ENCODE measurements at places on chromosomes 5 and 9. TPM values are rescaled to one million over a fixed set of nuclear protein-coding genes. Genes with fewer than 3 reads are reported as not detected.

The RETREG1 gene
- 40.9 TPM for polyA plus RNA-seq

DNA sequence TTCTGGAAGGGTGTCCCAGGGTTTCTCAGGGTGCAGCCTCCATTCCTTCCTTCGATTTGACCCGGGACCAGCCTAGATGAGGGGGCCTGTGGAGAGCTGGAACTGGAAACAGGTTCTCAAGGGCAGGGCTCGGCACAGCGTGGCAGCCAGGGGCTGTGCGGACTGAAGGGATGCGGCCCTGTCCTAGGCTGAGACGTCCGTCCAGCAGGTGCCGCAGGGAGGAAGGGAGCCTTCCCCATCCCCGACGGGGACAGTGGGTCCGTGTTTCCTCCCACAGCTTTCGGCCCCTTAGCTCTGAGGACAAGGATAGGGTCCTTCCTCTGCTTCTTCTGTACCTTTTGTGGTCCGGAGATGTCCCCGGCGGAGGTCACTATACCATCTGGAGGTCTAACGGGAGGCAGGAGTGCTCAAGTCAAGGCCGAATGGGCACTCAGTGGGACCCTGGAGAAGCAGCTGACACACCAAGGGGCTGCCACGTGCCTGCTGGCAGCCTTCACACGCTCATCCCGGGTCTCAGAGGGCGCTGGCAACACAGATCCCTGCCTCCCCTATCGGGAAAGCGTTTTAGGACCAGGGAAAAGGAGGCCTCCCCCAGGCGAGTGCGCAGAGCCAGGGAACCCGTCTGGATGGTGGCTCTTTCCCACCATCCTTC, 49.9 kb downstream of the USP20 start:
- DNase-seq, result no peak

DNA sequence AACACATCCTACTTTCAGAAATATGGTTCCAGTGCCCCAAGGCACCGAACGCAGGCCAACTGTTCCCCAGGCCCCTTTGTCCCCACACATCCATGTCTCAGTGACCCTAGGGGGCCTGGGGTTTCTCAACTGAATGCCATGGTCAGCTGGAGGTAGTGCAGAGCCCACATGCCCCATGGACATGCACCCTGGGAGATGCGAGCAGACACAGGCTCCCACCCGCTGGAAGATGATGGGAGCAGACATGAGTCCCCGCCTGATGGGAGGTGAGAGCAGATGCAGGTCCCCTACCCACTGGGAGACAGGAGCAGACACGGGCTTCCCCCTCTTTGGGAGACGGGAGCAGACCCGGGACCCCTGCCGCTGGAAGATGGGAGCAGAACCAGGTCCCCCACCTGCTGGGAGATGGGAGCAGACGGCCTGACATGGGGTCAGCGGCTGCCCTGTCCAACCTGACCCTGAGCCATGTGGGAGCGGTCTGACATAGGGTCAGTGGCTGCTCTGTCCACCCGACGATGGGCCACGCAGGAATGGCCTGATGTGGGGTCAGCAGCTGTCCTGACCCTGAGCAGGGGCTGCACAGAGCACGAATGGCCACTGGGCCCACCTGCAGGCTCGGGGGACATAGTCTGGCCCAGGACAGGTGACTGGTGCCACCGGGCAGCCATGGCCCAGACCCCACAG, 18.4 kb downstream of the ZDHHC11B start:
- no peak for DNase-seq

DNA sequence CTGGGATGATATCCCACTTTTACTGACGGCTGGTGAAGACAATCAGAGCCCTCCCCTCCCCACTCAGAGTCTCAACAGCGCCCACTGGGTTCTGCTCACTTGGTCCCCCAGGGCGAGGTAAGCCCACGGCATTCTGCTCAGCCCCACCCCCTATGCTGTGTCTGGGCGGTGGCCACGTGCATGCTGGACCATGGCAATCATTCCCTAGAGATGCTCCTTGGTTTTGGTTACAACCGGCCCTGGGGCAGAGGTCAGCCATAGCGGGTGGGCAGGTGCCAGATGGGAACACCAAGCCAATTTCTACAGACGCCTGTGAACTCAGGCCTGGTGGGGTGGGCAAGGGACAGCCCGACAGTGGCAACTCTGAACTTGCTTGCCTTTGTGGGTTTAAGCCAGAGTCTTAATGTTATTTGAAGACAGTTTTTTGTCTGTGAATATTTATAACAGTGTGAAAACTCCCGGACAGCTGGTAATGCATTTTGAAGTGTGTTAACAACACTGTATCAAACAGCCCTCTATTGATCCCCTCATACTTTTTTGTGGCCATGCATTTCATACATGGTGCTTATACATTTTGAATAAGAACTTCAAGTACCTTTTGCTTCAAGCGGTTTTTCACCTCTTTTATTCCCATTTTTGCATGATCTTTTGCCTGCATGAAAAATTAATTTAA, 94.2 kb downstream of the CRB2 start:
- DNase-seq, result no peak

DNA sequence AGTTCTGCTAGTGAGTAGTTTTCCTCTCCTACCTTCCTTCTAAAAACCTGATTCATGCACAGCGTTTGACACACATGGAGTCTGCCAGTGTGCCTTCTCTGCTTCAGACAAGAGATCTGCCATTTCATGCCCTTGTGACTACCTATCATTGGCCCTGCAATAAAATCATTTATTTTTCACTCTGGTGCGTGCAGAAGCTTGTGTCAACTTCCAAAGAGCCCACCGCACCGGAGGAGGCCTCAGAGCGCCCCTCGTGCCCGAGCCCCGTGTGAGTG, 13.7 kb downstream of the HNRNPH1 start:
- no peak for DNase-seq

The IL4 gene
- not detected for polyA plus RNA-seq

DNA sequence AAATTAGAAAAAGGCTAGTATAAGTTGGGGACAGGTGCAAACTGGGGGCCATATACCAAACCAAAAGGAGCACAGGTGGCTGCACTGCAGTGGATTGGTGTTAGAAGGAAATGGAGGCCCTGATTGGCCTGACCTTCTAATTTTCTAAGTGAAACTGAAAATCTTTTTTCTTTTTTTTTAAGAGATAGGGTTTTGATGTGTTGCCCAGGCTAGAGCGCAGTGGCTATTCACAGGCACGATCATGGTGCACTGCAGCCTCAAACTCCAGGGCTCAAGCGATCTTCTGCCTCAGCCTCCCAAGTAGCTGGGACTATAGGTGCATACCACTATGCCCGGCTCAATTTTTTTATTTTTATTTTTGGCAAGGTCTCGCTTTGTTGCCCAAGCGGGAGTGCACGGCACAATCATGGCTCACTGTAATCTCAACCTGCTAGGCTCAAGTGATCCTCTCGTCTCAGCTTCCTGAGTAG, 9.8 kb upstream of the CCDC69 start:
- DNase-seq, result no peak

DNA sequence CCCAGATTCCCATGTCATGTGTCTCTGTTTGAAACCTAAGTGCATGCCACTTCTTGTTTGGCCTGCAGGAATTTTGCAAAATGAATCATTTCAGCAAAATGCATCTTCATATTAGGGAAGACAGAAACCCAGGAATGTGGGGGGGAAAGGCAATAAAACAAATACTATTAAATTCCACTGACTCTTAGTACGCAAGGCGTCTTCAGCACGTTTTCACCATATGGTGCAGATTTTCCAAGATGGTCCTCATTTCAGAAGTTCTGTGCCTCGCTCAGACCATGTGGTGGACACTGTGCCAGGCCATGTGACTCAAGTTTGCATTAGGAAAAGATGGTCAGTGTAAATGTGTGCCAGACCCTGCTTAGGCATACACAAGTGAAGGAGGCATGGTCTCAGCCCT, 184.0 kb downstream of the ACTL7B start:
- DNase-seq, result no peak

DNA sequence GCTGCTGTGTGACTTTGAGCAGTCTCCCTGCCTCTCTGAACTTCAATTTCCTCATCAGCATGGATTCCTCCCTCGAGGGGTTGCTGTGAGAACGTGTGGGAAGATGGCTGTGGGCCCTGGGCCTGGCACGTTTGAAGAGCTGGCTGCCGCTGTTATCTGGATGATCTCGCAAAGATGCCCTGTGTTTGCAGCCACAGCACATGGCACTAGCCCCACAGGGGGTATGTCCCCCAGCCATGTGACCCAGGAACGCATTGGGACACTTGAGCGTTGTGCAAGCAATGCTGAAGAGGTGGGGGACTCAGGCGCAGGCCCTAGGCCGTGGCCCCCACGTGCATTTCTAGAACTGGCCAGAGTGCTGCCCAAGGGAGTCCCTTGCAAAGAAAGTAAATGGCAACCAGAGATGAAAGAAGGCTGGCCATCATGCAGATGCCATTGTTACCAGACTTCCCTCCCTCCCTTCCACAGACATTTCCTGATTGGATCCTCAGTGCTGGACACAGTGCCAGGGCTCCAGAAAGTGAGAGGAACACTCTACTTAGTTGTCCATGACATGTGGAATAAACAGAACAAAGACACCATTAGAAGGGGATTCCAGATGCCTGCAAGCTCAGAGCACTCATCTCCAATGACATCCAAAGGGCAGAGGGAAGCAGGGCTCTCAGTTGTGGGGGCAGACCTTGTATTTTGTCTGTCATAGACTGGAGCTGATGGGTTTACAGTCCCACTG, 65.1 kb upstream of the NEURL1B start:
- DNase-seq, result no peak

GRCh38 chr5:113902917-113903660, 389.6 kb downstream of the YTHDC2 start:
- no peak for DNase-seq

DNA sequence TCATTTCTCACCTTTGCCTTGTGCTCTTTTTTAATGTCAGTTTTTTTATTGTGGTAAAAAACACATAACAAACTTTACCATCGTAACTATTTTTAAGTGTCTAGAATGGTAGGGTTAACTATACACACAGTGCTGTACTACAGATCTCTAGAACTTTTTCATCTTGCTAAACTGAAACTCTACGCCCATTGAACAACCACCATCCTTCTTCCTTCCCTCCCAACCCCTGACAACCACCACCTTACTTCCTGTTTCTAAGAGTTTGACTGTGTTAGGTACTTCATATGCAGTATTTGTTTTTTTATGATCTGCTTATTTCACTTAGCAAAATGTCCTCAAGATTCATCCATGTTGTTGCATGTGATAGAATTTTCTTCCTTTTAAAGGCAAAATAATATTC, 54.9 kb downstream of the PSAT1 start:
- DNase-seq, result no peak

The GPR151 gene
- polyA plus RNA-seq, result not detected

The PCDHGB3 gene
- 2.8 TPM for polyA plus RNA-seq

- no peak for DNase-seq
These were observed 169.1 kb upstream of the CDH18 start for GRCh38 chr5:20157089-20157488.

- DNase-seq, result no peak
These were observed 667 bp downstream of the FBXO10 start for GRCh38 chr9:37575511-37575914.

The PCDHB4 gene
- 2.4 TPM for polyA plus RNA-seq

The SLIT3 gene
- 82.0 TPM for polyA plus RNA-seq

- no peak for DNase-seq
These were observed 948.5 kb downstream of the TLE4 start for GRCh38 chr9:80520231-80520630.

The ZNF366 gene
- 1.8 TPM for polyA plus RNA-seq

The S1PR3 gene
- polyA plus RNA-seq, result 69.6 TPM

DNA sequence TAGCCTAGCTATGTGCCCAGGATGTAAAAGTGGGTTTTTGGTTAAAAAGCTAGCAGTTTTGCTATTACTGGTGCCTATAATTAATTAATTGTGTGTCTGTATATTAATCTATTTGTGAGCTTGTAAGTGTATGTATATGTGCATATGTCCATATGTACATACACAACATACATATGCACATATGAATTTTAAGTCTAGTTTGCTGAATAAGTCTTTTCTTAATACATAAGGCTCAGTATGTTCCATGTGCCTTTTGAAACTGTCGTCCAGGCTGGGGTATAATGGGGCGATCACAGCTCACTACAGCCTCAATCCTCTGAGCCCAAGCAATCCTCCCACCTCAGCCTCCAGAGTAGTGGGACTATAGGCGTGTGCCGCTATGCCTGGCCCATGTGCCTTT, 10.1 kb downstream of the SH3GL2 start:
- DNase-seq, result no peak

- peak; percentile 73 for DNase-seq
These were observed at the start of gene IRX2 for GRCh38 chr5:2751592-2752021. Gene IRX2 (minus strand): TSS chr5:2751677. CDS start chr5:2751413, 264 bp downstream.

The CD72 gene
- polyA plus RNA-seq, result 3.3 TPM

DNA sequence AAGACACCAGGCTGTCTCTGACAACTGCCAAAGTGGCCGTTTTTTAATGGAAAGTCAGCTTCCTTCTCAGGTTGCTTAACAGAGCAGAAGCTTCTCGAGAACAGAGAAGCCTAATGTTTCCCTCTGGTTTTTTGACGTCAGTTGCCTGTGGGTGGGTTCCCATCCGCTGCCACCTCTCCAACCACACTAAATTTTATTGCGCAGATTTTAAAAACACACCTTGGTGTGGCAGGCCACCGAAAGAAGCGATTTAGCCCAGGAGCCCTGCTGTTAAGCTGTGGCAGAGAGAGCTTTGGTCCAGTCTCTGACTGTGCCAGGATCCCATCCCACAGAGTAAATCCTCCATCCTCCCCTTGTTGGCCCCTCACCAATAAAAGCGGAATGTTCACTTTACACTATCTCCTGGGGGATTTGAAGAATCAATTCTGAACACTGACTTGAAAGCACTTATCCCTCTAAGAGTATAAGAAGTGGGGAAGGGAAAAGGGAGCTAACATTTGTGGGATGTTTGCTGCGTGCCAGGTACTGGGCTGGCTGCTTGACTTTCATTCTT, 181.6 kb downstream of the AOPEP start:
- no peak for DNase-seq

- no peak for DNase-seq
These were observed 90.3 kb downstream of the BARX1 start for GRCh38 chr9:93864840-93865239.

- no peak for DNase-seq
These were observed 70.4 kb downstream of the GADD45G start for GRCh38 chr9:89675058-89675742.

DNA sequence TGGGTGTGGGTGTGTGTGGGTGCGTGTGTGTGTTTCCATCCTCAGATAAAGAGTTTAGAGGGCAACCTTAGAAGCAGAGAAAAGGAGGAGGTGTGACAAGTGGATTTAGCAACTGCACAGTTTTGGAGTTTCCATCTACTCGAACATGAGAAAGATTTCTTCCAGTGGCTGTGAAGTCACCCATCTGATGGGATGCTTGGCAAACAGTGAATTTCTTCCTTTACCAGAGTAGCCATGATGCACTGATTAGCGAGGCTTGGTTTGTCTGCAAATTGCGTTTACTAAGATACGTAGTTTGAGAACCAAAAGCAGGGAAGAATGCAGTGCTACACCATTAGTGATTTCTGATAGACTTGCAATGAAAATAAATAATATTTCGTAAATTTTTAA, 791 bp upstream of the STARD4 start:
- no peak for DNase-seq

Measured in left renal pelvis (tissue), 4 donors.